ENCODE measurements at places on chromosomes 16 and 17.

GRCh38 chr17:75250009-75250471 lies 11.4 kb downstream of the GGA3 start:
- no peak for DNase-seq

GRCh38 chr17:59899099-59899498 lies 6.2 kb downstream of the RPS6KB1 start:
- DNase-seq, result no peak

DNA sequence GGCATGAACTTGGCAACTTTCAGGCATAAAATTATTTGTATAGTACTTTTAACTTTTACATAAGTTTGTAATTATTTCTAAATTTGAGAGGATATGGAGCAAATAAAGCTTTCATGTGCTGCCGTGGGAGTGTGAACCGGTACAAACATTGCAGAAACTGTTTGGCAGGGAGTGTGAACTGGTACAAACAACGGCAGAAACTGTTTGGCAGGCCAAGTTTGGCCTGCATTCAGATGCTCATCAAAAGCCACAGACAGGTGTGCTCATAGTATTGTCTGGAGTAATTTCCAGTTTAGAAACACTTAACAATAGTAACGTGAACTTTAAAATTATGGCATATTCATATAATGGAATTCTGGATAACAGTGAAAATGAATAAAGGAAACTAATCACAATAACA lies 73.8 kb upstream of the ATP2A3 start:
- DNase-seq, result no peak

DNA sequence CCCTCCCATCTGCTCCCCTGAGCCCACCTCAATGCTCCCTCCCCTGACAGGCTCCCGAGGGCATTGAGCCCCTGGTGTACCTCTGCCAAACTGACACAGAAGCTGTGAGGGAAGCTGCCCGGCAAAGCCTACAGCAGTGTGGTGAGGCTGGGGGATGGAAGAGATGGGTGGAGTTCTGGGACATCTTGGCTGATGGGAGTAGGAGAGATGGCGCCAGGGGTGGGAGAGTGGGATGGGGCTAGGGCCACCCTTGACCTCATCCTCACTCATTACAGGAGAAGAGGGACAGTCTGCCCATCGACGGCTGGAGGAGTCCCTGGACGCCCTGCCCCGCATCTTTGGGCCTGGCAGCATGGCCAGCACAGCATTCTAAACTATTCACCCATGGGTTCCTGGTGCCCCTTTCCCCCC lies 16.2 kb upstream of the CTCF start:
- DNase-seq, result no peak

- DNase-seq, result no peak
Measured at GRCh38 chr17:70139449-70139993, 29.8 kb upstream of the KCNJ2 start.

GRCh38 chr17:77782201-77782600 lies 176.3 kb upstream of the TNRC6C start:
- no peak for DNase-seq

GRCh38 chr16:84933774-84934631 lies 77.3 kb downstream of the ZDHHC7 start:
- no peak for DNase-seq

Data from lung (tissue), 17 donors.